ENCODE measurements at places on chromosomes 12 and 14.

- no peak for DNase-seq
Observed at GRCh38 chr14:68305738-68306137, 486.2 kb downstream of the RAD51B start.

DNA sequence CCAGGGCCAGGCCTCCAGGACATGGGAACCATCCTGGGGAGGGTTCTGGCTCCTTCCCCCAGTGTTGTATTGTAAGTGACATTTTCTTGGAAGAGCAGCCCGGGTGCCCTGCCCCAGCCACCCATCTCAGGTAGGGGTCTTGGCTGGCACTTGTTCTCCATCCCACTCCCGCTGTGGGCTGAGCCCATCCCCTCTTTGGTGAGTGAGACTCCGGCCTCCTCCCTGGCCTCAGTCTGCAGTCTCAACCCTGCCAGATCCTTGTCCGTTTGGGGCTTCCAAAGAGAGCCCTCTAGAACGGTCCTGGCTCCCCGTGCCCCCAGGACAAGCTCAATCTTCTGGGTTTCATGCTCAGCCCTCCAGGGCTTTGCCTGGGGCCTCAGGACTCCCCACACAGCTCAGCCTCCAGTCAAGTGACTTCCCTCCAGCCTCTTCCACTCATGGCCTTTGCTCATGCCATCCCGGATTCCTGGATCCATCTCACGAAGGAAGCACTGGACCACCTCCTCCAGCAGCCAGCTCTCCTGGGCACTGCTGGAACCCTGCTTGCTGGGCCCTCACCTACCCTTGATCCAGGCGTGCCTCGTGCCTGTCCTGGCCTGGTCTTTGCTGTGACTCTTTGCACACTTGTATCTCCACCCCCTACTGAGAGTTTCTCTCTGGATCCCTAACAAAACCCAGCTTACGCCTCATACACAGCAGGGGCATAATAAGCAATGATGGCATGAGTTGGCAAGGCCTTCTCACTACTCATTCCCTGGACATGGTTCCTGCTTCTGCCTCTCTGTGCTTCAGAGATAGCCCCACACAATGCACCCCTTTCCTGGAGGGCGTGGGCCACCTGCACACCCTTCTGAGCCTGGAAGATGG is 297.4 kb upstream of the RTL1 start:
- DNase-seq = no peak

- DNase-seq = no peak
Observed at GRCh38 chr12:84719997-84720396, 192.6 kb downstream of the SLC6A15 start.

DNA sequence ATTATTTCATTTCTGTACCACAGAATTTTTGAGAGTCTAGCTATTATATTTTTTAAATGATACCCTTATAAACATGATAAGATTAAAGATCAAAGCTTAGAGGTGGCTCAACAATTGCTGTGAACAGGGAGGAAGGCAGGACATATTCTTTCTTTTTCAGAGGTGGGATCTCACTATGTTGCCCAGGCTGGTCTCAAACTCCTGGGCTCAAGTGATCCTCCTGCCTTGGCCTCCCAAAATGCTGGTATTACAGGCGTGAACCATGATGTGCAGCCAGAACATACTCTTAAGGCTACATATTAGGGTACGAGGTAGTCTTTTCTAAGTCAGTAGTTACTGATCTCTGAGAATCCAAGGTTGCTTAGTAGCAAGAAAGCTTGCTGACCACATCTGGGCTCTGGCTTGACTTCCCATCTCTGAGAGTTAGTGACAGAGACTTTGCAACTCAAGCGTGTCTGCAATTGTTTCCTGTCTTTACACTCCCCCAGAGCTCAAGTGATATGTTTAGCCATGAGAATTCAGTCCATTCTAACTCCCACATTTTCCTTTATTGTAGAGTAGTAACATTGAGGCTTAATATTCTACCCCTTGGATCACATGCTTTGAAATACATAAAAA is 8.6 kb downstream of the RAB5B start:
- no peak for DNase-seq

GRCh38 chr14:75523771-75524171 is 1.5 kb downstream of the BATF start:
- peak; percentile 53 for DNase-seq

DNA sequence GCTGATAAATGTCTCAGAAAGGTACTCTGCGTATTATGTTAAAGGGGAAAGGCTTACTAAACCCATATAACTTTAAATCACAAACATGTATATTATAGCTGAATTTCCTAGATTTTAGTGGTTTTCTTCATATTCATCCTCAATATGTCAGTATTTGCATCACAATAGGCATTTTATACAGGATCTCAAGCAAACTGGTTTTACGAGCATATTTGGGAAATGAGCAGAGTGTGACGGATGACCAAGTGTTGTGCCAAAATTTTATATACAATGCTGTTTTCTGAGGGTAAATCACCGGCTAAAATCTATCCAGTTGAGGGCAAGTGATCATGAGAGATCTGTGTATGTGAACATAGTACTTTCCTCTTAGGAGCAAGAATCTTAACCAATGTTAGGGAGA is 8.4 kb downstream of the CPM start:
- DNase-seq = peak; percentile 81

GRCh38 chr12:9079082-9079481 is 36.6 kb downstream of the A2M start:
- DNase-seq = no peak

DNA sequence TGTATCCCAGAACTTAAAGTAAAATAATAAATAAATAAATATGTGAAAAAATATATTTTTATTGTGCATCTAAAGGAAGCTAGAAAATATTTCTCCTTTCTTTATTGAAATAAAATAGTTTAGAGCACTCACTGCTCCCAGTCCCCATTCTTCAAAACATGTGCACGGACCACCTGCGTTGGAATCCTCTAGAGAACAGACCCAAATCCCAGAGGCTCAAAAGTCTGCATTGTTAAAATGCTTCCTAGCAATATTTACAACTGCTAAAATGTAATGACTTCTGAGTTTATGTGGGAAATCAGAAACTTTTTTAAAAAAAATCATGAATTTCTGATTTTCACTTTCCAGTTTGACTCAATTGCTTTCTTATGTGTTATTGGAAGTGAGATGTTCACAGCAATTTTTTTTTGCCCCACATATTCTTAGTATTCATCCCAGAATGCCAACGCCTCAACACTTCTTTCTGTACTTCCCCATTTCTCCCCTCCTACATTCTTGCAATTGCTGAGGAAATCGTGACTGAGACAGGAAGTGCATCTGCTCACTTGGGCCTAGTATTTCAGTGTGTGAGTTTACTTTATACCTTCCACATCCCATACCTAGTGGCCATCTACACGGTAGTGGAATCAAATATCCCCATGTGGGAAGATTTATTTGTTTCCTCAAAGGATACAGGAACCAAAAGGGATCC is 116.0 kb upstream of the FLRT2 start:
- no peak for DNase-seq

GRCh38 chr12:127606476-127607015 is 660.4 kb upstream of the TMEM132C start:
- no peak for DNase-seq

DNA sequence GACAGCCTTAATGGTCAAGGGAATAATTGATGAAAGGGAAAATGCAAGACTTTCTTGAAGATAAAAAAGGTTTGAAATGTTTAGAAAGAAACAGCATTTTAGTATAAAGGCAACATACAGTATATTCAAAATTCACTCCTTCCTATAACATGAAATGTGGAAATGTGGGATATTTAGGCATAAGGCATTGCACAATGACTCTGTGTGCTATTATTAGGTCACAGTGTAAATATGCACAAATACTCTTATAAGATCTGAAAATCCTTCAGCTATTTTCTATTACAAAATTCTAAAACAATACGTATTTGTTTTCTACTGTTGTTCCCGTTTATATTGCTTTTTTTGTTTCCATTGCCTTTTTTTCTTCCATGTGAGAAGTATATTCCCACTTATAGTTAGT is 127.7 kb downstream of the SLC16A7 start:
- no peak for DNase-seq

- DNase-seq = no peak
Observed at GRCh38 chr12:123010110-123010509, 29.6 kb downstream of the ARL6IP4 start.

- no peak for DNase-seq
Observed at GRCh38 chr12:77767756-77768343, 62.8 kb upstream of the NAV3 start.

GRCh38 chr14:59543873-59544272 is 32.7 kb downstream of the CCDC175 start:
- DNase-seq = no peak

DNA sequence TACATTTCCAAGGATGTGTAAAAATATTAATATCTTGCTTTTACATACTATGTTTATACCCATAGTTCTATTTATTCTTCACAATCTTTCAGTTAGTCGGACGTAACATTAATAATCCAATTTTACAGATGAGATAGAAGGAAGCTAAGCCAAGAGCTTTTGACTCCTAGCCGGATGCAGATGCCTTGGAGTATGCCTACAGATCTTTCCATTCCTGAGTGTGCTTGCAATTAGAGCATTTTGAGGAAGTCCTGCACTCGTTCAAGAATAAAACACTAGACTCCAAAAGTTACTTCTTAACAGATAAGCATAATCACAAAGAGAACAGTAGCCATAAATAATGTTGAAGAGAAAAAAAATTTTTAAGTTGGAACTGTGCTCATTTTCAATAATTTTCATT is 337.6 kb upstream of the CLEC14A start:
- no peak for DNase-seq

GRCh38 chr12:130572553-130572952 is 143.5 kb downstream of the RIMBP2 start:
- no peak for DNase-seq

DNA sequence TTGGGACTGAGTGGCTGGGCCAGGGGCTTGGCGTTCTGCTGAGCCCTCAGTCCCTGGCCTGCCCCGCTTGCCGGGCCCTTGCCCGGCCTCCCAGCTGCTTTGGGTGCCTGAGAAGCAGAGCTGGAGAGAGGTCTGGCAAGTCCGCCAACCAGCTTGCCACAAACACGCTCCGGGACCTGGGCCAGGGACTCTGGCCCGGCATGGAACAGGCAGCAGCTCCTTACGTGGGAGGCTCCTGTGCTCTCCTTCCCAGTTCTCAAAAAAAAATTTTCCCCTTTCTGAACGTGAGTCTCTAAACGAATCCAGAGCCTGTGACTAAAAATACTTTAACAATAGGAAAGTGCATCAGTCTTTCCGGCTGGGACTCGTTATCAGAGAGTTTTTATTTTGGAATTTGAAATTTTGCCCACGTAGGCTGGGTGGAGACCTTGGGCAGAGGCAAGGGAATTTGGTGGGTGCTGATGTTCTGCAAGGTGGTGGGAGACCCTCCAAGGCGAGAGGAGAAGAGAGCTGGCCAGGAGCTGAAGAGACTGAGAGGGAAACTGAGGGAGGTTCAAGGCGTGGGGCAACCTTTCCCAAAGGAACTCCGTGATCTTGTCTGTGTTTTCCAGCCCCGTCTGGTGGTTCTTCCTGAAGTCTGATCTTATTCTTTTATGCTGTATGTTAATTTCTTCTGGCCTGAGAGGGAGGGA is 6.8 kb upstream of the NR4A1 start:
- no peak for DNase-seq

DNA sequence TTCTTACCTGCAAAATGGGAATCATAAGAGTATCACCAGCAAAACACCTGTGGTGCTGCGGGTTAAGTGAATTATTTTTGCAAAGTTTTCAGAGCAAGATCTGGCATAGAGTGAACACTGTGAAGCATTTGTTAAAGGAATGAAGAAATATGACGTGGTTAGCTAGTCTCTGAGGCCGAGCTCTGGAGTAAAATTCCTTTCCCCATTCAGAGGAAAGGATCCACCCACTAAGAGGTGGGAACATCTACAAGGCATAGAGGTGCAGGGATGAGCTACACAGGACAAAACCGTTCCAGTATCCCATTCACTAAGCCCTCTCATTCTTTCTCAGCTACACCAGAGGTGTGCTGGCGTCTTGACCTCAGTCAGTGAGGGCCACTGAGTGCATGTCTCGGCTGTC is 48.5 kb downstream of the JAG2 start:
- DNase-seq = no peak

DNA sequence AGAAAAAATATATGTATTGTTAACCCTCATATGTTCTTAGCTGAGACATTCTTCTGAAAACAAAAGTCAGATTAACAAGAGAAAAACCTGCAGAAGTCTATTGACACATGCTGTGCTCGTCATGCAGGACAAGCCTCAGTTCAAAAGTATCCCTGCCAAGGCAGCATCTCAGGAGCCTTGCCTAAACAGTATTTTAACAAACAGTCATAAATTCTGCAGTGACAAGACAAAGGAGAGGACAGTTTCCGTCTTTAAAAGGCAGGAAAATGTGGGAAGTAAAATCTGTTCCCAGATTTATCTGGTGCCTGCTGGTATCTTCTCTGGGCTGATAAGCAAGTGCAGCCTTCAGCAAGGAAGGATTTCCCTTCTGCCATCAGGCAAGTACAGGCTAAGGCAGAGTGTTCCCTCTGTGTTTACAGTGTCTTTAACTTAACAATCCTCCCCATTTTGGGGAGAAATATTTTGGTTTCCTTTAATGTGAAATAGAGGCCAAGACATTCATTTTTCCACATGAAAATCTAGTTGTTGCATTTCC is 480.2 kb upstream of the CCDC196 start:
- no peak for DNase-seq

DNA sequence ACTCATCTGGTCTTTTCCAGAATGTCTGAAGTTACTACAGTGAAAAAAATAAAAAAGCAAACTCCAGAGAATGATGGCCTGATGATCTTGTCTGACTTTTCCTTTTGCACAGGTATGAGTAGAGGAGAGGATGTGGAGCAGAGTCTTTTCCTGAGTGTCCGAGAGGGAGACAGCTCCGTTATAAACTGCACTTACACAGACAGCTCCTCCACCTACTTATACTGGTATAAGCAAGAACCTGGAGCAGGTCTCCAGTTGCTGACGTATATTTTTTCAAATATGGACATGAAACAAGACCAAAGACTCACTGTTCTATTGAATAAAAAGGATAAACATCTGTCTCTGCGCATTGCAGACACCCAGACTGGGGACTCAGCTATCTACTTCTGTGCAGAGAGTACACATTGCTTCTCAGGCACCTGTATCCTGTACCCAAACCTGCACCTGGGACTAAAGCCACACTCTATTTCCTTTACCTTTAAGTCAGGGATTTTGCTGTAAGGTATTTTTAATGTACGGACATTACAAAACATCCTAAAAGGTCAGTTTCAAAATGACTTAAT is 75.8 kb upstream of the OR4E1 start:
- DNase-seq = no peak
